Right renal cortex interstitium (tissue), 3 donors: ENCODE measurements at places on chromosomes 1 and 21.

DNA sequence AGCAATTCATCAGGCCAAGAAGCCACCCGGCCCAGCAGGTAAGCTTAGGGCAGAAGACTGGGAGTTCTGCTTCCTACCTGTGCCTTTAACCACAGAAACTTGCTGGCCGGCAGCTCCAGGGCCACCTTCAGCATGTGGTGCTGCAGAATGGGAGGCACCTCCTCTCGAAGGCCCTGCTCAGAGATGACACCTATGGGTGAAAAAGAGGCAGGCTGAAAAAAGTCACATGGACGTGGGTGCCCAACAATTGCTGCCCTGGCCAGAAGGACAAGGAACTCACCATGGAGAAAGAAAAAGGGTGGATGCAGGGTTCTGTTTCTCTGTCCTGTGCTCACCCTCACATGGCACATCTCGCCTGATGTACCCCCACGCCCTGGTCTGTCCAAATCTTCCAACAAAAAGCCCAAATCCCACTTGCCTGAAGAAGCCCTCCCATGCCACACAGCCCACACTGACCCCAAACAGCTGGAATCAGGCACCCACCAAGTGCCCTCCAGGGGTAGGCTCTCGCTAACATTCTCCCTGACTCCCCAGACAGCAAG is 33.0 kb downstream of the URB1 start:
- no peak for DNase-seq

- no peak for DNase-seq
These were observed 66.2 kb downstream of the SLC45A1 start for GRCh38 chr1:8384088-8384487.

GRCh38 chr21:35127851-35128250 is 78.7 kb upstream of the RUNX1 start:
- DNase-seq: no peak

GRCh38 chr1:153513023-153513422 is 22.8 kb downstream of the S100A6 start:
- DNase-seq: no peak

DNA sequence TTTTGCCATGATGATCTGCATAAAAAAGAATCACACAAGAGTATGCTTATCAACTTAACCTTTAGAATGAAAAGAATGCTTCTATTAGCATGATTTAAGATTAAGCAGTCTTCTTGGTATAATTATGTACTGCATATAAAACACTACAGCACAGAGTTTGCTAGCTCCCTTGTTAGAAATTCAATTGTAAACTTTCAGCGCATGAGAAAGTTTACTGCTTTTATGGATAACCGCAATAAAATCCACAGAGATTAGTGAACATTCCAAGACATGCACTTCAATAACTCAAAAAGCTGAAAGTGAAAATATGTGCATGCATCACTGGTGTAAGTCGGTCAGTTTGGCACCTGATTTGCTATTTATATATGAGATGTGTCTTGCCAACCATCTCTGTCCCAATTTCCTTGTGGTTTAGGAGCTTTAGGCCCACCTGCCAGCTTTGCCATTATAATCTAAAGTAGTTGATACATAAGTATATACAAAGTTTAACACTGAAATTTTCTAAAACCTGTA is 16.9 kb downstream of the CCT8 start:
- DNase-seq: no peak

- DNase-seq: no peak
These were observed 91.8 kb upstream of the GJB5 start for GRCh38 chr1:34663031-34663430.

DNA sequence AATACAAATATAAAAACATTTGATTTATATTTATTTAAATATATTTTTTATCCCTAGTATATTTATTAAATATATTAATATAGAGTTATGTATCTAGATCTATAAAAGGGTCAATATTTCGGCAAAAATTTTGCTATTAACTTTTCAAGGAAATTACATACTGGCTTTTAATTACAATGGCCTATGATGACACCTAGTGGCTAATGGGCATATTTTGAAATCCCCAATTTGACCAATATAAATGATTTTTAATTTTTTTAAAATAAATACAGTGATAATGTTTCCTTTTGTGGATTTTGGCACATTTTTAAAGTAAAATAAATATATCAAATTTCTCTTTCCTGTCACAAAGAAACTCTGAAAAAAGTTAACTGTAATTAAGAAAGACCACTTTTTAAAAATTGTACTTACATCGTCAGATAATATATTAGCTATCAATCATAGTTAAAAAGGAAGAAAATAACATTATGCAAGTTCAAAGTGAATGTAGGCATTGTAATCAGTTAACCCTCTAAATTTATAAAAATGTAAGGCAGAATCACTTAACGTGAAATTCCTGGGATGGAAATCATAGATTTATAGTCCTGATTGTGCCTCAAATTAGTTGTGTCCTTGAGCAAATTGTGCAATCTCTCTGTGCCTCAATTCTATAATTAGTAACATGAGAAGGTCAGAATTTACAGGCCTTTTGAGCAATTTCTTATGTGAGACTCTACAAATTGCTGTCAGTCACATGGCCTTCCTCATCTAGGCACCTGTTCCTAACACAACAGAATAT is 25.6 kb upstream of the RGS13 start:
- DNase-seq: no peak

DNA sequence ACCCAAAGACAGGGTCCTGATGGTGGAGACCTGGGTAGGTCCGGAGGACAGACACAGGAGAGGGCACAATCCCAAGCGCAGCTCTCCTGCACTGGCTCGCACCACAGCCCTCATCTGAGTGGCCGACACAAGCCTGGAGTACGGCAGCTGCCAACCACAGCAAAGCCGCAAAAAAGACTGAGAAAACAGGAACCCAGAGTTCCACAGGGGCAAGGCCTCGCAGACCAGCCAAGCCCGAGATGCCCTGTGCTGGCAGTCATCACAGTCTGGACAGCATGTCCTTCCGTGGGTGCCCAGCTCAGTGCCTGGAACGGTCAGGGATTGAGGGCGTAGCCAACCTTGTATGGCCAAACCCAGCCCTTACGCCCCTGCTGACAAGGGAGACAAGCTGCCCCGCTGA is 11.4 kb downstream of the ZBTB48 start:
- DNase-seq: no peak

DNA sequence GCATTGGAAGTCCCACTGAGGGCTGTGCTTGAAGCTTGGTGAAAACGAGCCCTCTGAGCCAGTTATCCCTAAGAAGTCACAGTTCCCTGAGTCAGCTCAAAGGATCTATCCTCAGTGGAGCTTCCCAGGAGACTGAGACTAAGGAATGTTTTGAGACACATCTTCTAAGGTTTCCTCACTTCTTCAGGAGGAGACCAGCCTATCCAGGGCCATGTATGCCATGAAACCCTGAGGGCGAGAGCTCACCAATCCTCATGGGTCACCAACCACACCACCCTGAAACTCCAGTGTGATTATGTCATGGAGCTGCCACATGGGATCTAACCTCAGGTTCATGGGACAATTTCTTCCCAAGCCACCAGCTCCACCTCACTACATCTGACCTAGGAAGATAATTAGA is 7.6 kb upstream of the TIE1 start:
- DNase-seq: no peak

- no peak for DNase-seq
These were observed 138.5 kb downstream of the ZSCAN20 start for GRCh38 chr1:33610864-33611455.

DNA sequence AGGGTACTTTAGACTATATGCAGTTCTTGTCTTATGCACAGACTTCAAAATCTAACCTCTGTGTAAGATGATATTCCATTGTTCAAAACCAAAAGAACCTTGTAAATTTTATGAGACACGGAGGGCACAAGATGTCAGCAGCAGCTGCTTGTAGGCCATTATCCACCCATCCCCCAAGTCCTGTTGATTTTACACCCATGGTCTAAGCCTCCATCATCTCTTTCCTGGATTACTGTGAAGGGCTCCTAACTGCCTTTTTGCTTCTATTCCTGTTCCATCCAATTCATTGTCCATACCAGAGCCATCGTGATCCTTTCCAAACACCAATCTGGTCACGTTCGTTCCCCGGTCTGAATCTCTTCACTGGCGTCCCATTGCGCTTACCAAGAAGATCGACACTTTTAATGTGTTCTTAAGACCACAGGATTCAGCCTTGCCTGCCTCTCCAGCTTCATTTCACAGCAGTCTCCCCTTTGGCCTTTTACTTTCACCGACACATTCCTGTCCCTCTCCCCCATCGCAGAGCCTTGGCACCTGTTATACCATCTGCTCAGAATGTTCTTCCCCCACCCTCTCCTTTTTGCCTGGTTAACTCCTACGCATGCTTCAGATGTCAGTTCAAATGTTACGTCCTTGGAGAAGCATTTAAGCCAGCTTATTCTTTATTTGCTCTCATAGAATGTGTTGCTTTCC is 107.3 kb upstream of the POU3F1 start:
- DNase-seq: no peak

DNA sequence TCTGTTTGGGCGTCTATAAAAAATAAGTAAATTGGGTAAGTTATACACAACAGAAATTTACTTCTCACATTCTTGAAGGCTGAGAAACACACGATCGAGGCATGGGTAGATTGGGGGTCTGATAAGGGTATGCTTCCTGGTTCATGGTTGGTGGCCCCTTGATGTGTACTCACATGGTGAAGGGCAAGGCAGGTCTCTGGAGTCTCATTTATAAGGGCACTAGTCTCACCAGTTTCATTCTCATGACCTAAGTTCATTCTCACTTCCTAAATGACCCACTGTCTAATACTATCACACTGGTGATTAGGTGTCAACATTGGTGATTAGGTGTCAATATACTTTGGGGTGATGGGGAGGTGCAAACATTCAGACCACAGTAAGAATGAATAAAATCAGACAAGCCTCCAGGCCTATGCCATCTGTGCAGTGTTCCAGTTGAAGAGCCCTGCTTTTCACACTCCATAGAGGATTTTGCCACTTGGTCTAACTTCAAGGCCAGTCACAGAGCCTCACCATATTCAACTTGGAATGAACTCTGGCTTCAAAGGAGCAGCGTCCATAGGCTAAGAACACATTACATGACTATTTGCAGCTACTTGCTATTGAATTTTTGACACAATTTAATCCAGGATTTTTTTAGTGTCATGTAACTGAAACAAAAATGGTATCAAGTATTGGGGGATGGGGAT is 2.5 kb upstream of the GBP4 start:
- DNase-seq: no peak
